ENCODE measurements at places on chromosomes 2 and 18. TPM values are rescaled to one million over a fixed set of nuclear protein-coding genes. Genes with fewer than 3 reads are reported as not detected.

Gene IL18R1
- 0.87 TPM for total RNA-seq

Gene PIEZO2
- total RNA-seq = 0.58 TPM

Gene LIMS3
- total RNA-seq = not detected

Gene KCNG2
- total RNA-seq = not detected

Gene C2orf92
- total RNA-seq = 0.35 TPM

Gene AQP12B
- not detected for total RNA-seq

Gene SERPINB12
- not detected for total RNA-seq

Gene IL37
- not detected for total RNA-seq

Gene TEX44
- total RNA-seq = not detected

Gene HOXD13
- total RNA-seq = 0.34 TPM

Gene ANAPC1
- 29.3 TPM for total RNA-seq

Gene GPR17
- not detected for total RNA-seq

Gene HK2
- 1.1 TPM for total RNA-seq

Gene FEV
- not detected for total RNA-seq

Gene C2orf72
- 4.5 TPM for total RNA-seq

Gene ANKRD53
- total RNA-seq = 0.11 TPM

Gene TNFRSF11A
- 6.5 TPM for total RNA-seq

Gene CYTIP
- total RNA-seq = not detected

Gene ALLC
- total RNA-seq = 0.06 TPM

Gene WNT10A
- not detected for total RNA-seq

Gene POTEC
- total RNA-seq = not detected

Gene CENPA
- 52.8 TPM for total RNA-seq

Gene CAPN13
- total RNA-seq = 0.15 TPM

Gene RAMP1
- not detected for total RNA-seq

Gene ACVR1
- 30.3 TPM for total RNA-seq

Gene NDC80
- 11.2 TPM for total RNA-seq

Gene EFR3B
- 16.8 TPM for total RNA-seq

Gene ANKRD39
- 22.8 TPM for total RNA-seq

Gene AFF3
- not detected for total RNA-seq

Gene SPATA3
- total RNA-seq = not detected

Gene ADRA2B
- 0.05 TPM for total RNA-seq

All from A549 treated with CpdA at 1 μM for 4 hours (cell line).